Erythroblast (primary cell): ENCODE measurements at places on chromosomes 13 and 19.

DNA sequence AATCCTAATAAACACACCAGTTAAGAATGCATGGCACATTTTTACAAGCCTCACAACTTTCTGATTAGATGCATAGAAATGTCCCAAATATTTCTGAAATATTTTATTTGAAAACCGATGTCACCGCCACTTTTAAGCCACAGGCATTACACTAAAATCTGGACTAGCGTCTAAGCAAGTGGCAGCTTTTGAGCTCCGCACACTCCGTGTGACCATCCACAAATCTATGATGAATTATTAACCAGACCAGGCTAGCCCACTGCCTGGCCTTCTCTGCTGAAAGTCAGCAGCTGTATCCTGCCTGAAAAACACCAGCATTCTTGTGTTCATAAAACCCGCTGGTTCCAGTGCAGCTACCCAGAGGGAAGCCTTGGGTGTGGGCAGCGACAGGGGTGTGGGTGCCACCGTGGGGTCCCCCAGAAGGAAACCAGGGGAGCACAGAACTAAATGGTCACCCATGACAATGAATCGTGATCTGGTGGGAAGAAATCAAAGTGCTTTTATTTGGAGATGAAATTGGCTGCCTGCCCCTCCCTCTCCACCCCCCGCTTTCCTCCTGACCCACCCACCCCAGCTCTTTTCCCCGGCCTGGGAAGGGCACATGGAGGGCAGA lies 13.8 kb downstream of the RASA3 start:
- no peak for DNase-seq

DNA sequence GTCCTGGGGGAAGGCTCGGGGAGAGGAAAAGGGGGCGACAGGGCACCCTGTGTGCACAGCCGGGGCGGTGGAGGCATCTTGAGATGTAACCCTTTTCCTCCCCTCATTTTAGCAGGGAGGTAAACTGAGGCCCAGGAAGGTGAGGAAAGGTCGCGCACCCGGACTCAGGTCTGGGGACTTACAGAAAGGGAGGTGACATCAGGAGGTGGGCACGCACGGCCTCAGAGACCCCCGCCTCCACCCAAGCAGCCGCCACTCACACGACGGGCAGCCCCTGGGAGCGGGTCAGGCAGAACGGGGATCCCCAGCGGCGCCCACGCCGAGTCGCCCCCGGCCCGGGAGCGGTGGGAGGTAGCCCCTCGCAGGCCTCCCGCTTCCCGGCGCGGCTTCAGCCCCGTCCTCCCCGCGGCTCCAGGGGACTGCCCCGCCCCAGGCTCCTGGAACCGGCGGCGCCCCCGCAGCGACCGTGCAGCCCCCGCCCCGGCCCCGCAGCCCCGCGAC lies 477 bp downstream of the PIP5K1C start:
- DNase-seq: peak; percentile 55

DNA sequence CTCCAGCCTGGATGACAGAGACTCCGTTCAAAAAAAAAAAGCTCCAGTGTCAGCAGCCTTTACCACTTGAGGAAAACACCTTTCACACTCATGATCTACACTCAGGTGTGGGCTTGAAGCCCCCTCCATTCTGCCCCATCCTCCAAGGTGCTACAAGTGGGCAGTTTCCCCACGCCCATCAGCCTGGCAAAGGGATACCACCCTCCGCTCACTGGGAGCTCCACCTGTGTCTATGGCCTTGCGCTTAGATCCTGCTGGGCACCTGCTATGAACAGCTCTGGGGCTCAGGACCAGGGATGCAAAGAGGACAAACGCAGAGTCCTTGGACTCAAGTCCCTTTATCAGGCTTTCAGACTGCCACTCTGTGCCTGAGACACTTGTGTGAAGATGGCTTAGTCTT lies 127.8 kb downstream of the CRYL1 start:
- DNase-seq: no peak

DNA sequence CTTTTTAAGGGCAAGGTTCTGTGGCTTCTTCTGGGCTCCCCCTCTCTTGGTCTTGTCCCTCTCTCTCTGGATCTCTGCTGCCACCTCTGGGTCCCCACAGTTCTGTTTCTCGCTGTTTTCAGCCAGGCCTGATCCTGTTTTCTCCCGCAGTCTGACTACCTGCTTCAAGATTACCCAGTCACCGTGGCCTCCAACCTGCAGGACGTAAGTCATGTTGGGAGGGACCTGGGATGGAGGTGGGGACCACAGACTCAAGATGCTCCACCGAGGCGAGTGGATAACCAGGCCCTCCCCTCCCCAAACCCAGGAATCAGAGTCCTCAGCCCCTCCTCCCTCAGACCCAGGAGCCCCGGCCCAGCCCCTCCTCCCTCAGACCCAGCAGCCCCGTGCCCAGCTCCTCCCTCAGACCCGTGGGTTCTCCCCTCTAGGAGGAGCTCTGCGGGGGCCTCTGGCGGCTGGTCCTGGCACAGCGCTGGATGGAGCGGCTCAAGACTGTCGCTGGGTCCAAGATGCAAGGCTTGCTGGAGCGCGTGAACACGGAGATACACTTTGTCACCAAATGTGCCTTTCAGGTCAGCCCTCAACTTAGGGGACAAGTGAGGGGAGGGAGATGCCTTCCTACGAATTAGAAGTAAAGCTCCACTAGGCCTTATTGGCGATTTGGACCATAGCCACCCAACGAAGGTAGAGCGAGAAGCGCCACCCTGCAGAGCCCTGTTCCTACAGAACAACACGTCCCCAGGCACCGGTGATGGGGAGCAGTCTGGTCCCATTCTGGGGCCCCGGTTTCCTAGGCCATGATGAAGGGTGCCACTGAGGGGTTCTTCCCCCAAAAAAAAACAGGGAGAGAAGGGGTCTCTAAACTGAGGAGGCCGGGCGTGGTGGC lies 2.2 kb downstream of the FLT3LG start:
- DNase-seq: peak; percentile 62

- DNase-seq: no peak
Observed at GRCh38 chr13:39148513-39148961, 110.3 kb downstream of the NHLRC3 start.

DNA sequence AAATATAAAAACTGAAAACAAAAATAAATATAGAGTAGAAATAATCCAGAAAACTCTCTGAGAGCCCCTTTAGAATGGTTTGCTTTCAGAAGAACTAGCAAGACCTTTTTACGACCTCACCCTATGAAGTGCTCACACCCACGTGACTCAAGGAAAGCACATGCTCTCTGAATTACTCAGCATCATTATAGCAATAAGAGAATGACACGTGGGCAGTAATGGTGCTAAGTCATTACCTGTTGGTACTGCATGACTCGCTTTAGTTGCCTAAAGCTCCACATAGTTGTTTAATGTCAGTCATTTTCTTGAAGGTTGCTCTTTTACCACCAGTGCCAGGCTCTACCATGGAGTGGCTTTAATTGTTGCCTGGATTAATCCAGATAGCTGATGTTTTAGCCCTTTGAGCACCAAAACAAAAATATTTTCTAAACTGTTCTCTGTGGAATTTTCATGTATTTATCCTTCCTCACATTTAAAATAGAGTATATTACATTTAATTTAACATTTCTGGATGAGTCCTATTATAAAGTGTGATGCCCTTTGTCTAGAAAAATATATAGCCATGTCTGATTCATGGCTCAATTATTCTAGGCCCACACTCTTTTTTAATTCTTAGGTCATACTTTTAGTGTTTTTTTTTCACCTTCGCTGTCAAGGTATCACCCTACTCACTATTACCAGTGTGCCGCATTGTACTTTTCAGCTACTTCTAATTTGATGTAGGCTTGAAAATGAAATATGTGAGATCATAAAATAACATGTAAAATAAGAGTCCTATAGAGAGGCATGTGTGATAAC lies 56.8 kb downstream of the THSD1 start:
- peak; percentile 49 for DNase-seq

- no peak for DNase-seq
Observed at GRCh38 chr13:36211567-36211966, 2.8 kb downstream of the SOHLH2 start.

DNA sequence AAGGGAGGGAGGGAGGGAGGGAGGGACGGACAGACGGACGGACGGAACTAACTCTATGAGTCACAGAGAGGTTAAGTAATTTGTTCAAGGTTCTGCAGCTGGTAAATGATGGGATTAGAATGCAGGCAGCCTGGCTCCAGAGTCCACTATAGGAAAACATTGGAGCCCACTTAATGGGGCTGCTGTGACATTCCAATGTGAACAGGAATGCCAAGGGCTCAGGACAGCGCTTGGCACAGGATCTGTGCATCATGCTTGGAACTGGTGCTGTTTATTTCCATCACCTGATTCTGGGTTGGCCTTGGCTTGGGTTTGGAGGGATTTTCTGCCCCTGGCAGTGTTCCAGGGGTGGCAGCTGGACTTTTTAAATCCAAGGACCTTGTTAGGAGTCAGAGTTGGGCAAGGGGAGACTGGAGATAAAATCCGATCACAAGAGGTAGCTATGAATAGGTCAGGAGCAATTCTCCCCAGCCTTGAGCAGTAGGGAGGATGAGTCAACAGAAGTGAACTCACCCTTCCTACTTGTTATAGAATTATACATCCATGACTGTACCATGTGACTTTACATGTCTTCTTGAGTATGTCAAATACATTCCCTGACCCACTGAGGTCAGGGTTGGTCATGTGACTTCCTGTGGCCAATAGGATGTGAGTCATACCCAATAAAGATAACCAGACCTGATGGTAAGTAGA lies 7.8 kb upstream of the HIF3A start:
- DNase-seq: no peak

- no peak for DNase-seq
Observed at GRCh38 chr13:27151798-27152599, 19.6 kb downstream of the USP12 start.

- no peak for DNase-seq
Observed at GRCh38 chr13:96415831-96416385, 326.0 kb downstream of the HS6ST3 start.

- DNase-seq: peak; percentile 24
Observed at GRCh38 chr13:29593605-29594297, 1.7 kb downstream of the SLC7A1 start.

DNA sequence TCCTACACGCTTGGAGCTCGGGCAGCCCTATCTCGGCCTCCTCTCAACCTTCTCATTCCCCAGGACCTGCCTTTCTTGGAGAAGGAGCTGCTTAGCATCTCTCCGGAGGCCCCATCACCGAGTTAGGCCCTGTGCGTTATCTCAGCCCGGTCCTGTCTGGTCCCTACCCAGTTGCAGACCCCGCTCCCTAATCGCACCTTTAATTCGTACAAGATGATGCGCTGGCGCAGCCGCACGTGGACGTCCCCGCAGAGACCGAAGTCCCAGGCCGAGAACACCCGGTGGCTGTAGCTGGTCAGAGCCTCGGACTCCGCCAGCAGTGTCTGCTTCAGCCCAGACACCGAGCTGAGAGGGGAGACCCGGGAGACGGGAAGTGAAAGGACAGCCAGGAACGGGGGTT lies 5.7 kb upstream of the LENG1 start:
- DNase-seq: no peak

- peak; percentile 27 for DNase-seq
Observed at GRCh38 chr13:29543230-29544215, 52.0 kb downstream of the SLC7A1 start.

- peak; percentile 87 for DNase-seq
Observed at GRCh38 chr19:49590971-49591730, at the start of gene PRR12. Gene PRR12, plus strand, starts transcription at chr19:49591182. Its CDS starts 473 bp downstream, at chr19:49591655.

- no peak for DNase-seq
Observed at GRCh38 chr13:22285867-22286266, 615.0 kb downstream of the FGF9 start.

- no peak for DNase-seq
Observed at GRCh38 chr13:114073881-114074612, 58.4 kb downstream of the RASA3 start.

GRCh38 chr13:27967736-27968315 lies 1.3 kb downstream of the CDX2 start:
- no peak for DNase-seq

DNA sequence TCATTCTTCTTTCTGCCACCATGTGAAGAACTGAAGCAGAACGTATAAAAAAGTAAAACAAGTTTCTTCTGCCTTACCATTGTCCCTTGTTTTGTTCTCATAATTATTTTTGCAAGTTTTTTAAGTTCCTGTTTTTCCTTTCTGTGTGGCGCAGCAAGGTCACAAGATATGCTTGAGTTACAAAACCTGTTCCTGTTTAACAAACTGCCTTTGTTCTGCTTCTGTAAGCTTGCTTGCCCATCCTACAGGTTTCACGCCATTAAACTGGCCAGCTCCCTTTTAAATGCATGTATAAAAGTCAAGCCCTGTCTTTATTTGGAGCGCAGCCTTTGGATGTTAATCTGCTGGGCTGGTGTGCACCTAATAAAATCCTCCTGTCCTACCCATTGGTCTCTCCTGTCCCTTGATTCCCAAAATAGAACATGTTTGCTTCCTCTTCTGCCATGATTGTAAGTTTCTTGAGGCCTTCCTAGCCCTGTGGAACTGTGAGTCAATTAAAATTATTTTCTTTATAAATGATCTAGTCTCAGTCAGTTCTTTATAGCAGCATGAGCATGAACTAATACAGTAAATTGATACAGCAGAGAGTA lies 1115.4 kb downstream of the SLITRK1 start:
- DNase-seq: no peak

DNA sequence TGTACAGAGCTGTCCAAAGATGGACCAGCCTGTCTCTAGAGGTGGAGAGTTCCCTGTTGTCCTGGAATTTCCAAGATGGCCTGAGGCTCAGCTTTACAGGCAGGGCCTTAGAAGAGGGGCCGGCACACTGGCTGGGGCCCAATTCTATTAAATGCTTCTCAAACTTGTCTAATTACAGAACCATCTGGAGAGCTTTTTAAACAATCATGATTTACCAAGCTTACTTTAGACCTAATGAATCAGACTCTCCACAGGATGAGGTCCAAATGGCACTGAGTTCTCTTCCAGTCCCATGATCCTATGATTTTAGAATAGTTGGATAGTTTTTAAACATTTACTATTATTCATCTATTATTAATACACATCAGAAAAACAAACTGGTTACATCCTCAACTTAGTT lies 123.5 kb downstream of the DNAJC3 start:
- no peak for DNase-seq

- no peak for DNase-seq
Observed at GRCh38 chr19:2032296-2032941, 16.9 kb upstream of the BTBD2 start.

DNA sequence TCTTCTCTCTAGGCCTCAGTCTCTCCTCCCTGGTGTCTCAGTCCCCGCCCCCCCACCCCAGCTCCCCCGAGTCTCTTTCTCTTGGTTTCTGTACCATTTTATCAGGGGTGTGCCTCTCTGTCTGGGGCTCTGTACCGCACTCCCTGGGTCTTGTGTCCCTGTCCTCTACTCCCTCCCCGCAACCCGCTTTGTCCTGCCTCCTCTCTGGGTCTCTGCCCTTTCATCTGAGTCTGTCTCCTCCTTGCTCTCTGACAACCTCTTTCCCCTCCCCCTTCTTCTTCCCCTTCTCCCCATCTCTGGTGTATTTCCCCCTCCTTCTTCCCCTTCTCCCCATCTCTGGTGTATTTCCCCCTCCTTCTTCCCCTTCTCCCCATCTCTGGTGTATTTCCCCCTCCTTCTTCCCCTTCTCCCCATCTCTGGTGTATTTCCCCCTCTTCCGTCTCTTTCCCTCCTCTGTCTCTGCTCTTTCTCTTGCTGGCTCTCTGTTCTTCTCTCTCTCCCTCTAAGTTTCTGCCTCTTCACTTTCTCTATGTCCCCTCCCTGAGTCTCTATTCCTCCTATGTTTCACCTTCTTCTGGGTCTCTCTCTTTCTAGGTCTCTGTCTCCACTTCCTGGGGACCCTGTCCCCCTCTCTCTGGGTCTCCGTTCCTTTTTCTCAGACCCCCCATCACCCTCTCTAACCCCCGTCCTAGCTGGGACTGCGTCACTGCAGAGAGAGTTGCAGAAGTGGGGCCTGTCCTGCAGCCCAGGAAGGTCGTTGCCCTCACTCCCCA lies 2.2 kb upstream of the KCNC3 start:
- DNase-seq: no peak

- no peak for DNase-seq
Observed at GRCh38 chr19:33429891-33430673, 56.6 kb downstream of the CEBPG start.
